Amygdala (tissue), 56 donors: ENCODE measurements at places on chromosomes 1 and 21.

- DNase-seq = no peak
Observed at GRCh38 chr21:45256021-45256911, 31.4 kb downstream of the POFUT2 start.

GRCh38 chr1:59076612-59077011, 220.3 kb upstream of the FGGY start:
- no peak for DNase-seq

- DNase-seq = no peak
Observed at GRCh38 chr1:158833264-158833663, 2.1 kb downstream of the MNDA start.

DNA sequence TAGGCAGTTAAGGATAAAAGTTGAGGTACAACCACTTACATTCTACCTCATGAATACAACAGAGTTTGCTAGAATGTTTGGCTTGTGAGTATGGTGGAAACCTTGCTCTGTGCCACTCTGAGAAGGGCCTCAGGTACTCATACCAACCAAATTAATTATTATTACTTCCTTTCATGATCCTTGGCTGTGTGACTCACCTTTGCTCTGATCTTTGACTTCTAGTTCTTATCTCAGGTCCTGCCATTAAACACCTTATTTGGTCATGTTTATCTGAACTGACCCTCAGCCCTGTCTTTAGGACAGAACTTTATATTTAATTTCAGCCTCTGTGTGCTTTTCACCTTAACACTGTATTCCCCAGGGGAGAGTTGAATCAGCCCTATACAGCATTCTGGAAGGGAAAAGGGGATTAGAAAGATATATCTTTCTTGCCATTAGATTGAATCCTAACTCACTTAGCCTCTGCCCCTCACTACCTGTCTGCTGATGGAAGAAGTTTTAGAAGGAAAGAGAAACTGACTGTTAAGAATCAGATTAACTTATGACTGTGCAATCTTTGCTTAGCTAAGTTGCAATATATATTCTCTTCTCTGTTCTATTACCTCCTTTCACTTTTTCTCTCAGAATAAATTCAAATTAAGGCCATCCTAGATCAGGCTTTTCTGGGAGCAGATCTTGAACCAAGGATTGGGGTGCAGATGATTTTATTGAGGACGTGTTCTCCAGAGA, 260.4 kb upstream of the DPYD start:
- no peak for DNase-seq

DNA sequence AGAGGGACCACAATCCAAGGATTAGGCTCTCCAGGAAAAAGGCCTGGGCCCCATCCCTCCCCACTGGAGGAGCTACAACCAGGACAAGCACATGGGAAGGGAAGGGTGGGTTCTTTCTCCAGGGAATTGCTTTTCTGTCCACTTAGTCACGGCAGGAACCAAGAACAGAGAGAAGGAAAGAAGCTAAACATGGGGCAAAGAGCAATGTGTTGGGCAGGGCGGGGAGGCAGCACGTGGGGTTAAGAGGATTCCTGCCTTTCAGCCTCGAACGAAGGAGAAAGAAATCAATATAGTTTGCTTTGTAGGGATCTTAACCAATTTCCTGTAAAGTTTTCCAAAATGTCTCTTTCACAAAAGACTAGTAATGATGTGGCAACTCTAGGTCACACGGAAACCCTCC, 21.7 kb downstream of the ERI3 start:
- no peak for DNase-seq
